ENCODE measurements at places on chromosomes 1 and 21.

GRCh38 chr21:31368361-31368760 lies 24.3 kb upstream of the TIAM1 start:
- DNase-seq = no peak

DNA sequence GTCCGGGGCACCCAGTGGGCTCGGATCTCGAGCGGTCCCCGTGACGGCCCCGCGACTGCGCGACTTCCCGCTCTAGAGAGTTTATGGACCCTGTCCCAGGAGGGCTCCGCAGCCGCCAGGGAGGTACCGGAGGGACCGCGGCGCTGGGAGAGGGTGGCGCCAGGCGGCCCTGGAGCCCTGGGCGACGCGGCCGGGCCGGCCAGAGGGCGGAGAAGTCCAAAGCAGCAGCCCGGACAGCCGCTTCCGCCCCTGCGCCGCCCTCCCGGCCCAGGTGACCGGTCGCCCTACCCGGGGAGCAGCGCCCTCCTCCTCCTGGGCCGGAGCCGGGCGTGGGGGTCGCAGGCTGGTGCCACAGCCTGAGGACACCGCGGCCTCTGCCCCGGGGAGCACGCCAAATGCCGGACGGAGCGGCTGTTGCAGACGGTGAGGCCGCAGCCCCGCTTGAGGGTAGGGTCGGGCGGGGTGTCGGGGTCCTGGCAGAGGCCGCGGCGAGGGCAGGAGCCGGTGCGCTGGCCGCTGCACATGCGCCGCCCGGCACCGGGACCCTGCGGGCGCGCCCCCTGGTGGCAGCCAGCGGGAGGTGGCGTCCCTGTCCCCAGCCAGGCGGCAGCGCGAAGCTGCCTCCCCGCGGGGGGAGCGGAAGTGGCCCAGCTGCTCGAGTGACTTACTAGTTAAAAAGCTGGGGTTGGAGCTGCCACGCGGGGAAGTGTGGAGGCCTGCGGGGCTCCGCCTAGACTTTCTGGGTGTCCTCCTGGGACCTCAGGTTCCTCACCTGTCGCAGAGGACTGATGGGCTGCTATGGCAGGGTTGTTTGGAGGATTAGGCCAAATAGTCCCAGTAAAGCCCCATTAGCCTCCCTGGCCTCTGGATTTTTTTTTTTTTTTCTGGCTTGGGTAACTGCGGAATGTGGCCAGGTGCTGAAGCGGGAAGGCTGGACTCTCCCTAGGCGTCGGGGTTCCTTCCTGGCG lies 20.9 kb upstream of the ZNF678 start:
- peak; percentile 94 for DNase-seq

GRCh38 chr1:52240592-52241210 lies 98.8 kb downstream of the ZFYVE9 start:
- peak; percentile 17 for DNase-seq

- peak; percentile 57 for DNase-seq
Observed at GRCh38 chr1:187891993-187892682, 1063.4 kb downstream of the PLA2G4A start.

- DNase-seq = no peak
Observed at GRCh38 chr1:226764533-226764932, 25.5 kb upstream of the ITPKB start.

DNA sequence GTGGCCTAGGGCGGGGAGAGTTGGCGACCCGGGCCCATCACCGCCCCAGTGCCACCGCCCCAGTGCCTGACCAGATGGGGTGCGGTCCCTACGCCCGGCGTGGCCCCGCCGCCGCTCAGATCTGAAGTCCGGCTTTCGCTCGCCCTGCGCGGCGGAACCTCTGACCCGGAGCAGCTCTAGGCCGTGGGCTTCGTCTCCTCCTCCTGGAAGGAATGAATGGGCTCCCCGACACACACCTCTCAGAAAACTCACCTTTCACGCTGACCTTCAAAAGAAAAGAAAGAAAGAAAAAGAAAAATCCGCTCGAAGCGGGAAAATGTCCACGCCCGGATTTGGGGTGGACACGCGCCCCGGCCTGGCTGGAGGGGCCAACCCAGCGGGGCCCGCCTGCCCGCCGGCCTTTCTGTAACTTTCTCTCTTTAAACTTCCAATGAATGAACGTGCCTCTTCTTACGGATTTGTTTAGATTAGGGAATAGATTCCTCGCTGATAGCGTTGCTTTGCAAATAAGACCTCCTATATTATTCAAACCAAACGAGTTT lies 5.4 kb upstream of the SIM2 start:
- peak; percentile 38 for DNase-seq

DNA sequence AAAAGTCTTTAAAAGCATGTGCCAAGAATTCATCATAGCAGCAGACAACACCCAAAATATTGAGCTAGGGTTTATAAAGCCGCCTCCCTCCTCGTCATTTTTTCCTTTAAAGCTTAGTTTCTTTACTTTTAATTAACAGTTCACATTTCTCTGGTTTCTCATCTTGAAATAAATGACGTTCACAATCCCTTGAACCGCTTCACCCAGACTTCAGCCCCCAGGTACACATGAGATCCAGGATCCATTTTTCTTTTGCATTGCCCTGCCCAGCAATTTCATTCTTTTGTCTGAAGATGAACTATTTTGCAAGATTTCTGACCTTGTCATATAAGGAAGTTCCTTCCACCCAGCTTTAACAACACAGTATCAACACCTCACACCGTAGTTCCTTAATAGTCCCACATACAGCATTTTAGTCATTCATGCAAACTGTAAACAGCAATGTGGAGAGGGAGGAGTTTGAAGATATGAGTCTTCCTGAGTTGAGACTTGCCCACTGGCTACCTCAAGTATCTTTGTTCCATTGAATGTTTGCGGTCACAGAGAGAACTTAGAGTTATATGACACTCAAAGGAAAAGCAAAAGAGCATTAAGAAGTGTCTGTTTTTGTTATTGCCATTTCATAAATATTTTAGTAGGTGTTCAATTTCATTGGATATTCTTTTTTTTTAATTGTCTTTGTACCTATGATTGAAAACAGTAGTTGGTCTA lies 35.3 kb upstream of the CACYBP start:
- peak; percentile 81 for DNase-seq

DNA sequence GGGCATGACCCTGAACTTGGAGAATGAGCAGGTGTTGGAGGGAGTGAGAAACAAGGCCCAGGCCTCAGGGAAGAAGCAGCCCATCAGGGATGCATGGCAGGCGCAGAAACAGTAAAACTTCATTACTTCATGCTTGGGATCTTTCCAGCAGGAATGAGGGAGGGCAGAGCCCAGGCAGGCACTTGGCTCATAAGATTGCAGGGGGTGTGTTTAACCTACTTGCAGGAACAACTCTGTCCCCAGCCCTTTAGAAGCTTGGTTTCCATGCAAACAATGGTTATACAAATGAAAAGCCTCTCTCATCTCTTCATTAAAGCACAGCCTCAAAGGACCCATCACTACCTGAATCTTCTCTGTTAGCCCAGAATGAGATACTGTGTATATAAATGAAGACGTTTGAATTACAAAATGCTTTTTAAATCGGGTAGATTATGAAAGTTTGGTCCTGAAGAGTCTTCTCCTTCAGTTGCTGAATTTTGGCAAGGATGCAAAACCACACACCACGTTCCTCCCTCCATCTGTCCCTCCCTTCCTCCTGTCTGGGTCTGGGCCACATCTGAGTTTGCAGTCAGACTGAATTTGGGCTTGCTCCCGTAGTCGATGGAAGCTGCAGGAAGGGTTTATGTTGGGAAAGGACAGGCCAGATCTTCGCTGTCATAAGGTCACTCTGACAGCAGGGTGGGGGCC lies 154.4 kb upstream of the KLHDC7A start:
- DNase-seq = peak; percentile 52

- no peak for DNase-seq
Observed at GRCh38 chr1:37482796-37483744, 8.7 kb downstream of the ZC3H12A start.

DNA sequence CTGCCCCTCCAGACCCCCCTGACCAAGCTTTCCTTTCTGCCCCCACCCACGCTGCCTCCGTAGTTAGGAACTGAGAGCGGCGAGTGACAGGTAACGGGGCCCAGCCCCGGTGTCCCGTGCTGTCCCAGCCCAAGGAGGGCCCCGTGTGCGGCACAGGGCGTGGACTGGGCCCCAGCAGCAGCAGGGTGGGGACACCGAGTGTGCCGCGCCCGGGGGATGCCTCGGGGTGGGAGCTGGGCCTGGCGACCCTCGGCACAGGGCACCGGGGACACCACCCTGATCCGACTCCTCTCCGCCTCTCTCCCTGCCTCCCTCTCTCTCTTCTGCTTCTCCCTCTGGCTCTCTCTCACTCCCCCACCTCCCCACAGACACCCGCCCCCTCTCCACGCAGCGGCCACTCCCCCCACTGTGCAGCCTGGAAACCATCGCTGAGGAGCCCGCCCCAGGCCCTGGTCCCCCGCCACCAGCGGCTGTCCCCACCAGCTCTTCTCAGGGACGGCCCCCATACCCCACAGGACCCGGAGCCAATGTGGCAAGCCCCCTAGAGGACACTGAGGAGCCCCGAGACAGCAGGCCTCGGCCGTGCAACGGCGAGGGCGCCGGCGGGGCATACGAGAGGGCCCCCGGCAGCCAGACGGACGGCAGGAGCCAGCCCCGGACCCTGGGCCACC lies 22.7 kb downstream of the PANK4 start:
- no peak for DNase-seq

DNA sequence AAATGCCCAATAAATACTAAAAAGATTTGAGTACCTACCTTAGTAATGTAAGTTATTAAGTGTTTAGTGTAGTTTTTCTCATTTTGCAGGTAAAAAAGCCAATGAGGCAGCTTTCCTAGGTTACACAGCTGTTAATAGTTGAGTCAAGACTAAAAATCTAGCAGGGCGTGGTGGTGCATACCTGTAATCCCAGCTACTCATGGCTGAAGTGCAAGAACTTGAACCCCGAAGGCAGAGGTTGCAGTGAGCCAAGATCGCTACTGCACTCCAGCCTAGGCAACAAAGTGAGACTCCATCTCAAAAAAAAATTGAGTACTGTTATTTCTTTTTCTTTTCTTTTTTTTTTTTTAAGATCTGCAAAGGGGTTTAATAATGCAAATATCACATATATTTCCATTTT lies 7.7 kb downstream of the YBX1 start:
- DNase-seq = no peak

DNA sequence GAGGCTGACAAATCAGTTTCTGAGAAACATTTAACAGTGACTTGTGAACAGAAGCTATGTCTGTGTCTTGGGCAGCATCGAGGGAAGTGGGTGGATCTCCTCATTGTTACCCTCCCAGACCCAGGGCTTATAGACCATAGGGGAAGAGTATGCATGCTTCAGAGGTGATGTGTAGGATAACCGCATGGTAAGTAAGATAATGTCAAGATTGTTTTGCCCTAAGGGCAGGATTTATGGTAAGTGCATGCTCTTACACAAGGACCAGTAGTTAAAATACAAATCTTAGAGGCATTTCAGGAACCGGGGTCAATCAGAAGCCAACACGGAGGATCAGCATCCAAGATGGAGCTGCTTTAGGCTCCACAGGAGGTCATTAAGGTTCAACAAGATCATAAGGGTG lies 7.7 kb upstream of the PRMT2 start:
- DNase-seq = no peak

DNA sequence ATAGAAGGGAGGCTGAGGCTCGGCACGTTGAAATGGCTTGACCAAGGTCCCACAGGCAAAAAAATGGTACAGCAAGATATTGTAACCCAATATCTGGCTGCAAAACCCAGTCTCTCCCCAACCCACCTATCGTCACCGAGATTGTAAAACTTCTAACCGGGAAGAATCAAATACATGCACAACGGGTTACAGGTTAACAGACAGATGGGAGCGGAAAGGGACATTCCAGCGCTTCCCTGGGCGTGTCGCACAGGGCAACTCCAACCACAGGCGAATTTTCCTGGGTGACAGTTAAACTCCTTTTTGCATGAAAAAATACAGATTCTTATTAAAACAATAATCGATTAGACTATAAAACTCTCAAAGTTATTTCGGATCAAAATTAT lies 31.8 kb upstream of the JUN start:
- peak; percentile 37 for DNase-seq

DNA sequence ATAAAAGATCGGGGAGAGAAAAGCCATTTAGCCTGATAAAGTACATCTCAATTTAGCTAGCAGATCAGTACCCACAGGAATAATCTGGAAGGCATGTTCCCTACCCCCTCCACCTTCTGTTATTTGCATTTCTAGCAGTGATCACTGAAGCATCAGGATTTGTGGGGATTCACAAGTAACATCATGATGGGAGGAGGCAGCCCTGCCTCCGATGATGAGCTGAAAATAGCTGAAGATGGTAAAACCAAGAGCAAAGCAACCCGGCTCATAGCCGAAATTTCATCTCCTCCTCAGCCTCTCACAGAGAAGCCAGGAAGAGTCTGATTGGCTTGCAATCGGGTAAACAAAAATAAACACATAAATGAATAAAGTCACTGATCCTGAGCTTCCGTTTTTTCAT lies 2.4 kb downstream of the CCSAP start:
- DNase-seq = no peak

GRCh38 chr21:35376406-35377135 lies 327.5 kb upstream of the RUNX1 start:
- no peak for DNase-seq

DNA sequence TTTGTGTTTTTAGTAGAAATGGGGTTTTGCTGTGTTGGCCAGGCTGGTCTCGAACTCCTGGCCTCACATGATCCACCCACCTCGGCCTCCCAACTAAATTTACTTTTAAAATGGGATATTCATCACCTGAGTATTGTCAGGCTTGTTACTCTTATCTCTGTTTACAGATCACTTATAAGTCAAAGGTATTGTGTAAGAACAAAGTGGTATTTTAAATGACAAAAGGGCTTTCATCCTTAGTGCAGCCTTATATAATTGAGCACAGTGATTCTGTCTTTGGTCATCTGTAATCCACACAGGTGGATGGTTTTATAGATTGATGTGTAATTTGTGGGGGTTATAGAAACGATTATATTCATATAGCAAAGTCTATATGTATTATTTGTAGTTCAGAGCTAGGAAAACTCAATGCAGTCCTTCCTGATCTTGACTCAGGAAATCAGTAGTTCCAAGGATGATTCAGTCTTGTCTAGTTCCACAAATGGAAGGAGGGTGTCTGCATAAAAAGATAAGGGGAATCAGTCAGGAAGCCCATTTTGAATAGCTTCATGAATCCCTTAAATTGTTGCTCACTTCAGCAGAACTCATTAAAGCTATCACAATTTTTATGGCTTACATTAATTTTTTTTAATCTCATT lies 34.6 kb downstream of the STXBP3 start:
- DNase-seq = no peak

DNA sequence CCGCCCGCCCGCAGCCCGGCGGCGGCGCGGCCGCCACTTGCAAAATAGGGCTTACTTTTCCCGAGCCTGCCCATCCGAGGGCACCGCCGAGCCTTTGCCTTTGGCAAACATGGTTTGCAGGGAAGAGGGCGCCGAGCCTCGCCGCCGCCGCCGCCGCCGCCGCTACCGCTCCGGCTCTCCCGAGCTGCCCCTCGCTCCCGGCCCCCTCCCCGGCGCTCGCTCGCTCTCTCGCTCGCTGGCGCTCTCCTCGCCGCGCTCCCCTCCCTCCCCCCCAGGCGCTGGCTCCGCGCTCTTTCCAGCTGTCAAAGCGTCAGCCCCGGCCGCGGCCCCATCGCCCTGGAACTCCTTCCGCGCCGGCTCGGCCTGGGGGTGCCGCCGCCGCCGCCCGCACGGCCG lies 298 bp downstream of the SSBP3 start:
- peak; percentile 35 for DNase-seq

- DNase-seq = peak; percentile 51
Observed at GRCh38 chr1:26142159-26142558, 16.7 kb upstream of the FAM110D start.
